ENCODE measurements at places on chromosomes 13 and 19. TPM values are rescaled to one million over a fixed set of nuclear protein-coding genes. Genes with fewer than 3 reads are reported as not detected.

GRCh38 chr13:21234526-21234925 is 58.1 kb downstream of the MRPL57 start:
- H3K4me1 ChIP-seq: no peaks in the 10 kb centered on the region
- DNase-seq: no peak
- H3K27ac ChIP-seq: no peak overlapping the region
- H3K4me3 ChIP-seq: no peak overlapping the region

Gene PALM
- not detected for total RNA-seq

- peaks cover 5% of the 10 kb centered on the region for H3K36me3 ChIP-seq
- DNase-seq: no peak
- H3K4me3 ChIP-seq: no peak overlapping the region
- H3K27ac ChIP-seq: no peak overlapping the region
- peaks cover 4% of the 10 kb centered on the region for H3K4me1 ChIP-seq
Measured at GRCh38 chr19:18269070-18269723, 5.1 kb downstream of the IQCN start.

DNA sequence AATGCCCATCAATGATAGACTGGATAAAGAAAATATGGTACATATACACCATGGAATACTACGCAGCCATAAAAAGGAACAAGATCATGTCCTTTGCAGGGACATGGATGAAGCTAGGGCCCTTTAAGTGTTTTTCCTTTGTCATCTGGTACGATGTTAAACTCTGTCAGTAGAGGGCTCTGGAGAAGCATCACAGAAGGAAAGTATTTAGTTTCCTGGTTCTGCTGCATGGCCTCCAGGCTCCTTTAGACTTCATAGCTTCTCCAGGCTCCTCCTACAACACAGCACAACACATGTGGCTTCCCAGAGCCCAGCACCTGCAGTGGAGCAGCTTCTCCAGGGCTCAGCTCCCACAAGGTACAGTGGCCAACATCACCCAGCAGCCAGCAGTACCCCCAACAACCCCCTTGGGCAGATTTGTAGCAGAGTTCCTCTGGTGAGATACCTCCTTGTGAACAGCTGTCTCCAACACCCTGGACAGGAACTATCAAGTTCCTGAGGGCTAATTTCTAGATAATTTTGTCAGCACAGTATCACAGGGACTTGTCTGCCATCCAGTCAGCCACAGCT is 63.4 kb downstream of the KCTD12 start:
- no peaks in the 10 kb centered on the region for H3K27me3 ChIP-seq
- no peaks in the 10 kb centered on the region for H3K36me3 ChIP-seq
- no peak for DNase-seq
- no peak overlapping the region for H3K27ac ChIP-seq
- H3K4me1 ChIP-seq: no peaks in the 10 kb centered on the region

Measured in CD8-positive, alpha-beta memory T cell (primary cell).